ENCODE measurements at places on chromosomes 4 and X.

DNA sequence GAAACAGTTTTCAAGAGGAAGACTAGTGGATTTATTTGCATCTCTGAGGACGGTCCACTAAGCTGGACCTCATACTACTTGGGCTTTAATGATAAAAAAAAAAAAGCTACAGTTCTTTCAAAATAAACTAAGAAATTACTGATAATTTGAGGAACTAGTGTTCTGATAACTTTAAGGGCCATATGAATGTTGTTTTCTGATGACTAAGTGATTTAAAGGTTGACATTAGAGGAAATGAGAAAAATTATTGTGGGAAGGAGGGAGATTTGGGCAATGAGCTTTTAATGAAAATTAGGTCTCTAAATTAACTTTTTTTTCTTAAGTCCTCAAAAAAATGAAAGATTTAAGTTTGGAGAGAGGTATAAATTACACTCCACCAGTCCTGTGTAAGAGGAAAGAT, 60.8 kb upstream of the IL2 start:
- no peak for DNase-seq

GRCh38 chr4:155901013-155901412, 2.5 kb upstream of the TDO2 start:
- no peak for DNase-seq

GRCh38 chrX:91331476-91331875, 103.2 kb upstream of the PABPC5 start:
- no peak for DNase-seq

GRCh38 chr4:109302361-109303139, at the start of gene COL25A1:
COL25A1 (minus strand) TSS chr4:109302658.
- DNase-seq, result no peak

DNA sequence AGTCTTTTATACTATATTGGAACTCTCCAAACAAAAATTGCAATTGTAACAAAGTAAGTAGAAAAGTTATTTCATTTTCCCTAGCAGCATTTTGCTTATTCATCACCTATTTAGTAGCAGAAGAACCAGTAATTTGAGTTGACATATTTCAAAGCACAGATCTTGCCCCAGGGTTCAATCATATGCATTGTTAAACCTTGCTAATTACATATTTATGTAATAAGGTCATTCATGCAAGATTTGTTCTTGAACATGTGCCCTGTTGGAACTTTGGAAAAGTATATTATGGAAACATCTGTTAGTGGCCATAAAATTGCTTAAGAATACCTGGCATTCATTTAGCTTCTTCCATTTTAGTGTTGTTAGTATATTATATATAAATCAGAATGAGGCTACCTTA, 191.7 kb downstream of the TLL1 start:
- DNase-seq, result no peak

Measured in NCI-H2171 (cell line).